NCI-H1048 (cell line): ENCODE measurements at places on chromosomes 12 and 14.

DNA sequence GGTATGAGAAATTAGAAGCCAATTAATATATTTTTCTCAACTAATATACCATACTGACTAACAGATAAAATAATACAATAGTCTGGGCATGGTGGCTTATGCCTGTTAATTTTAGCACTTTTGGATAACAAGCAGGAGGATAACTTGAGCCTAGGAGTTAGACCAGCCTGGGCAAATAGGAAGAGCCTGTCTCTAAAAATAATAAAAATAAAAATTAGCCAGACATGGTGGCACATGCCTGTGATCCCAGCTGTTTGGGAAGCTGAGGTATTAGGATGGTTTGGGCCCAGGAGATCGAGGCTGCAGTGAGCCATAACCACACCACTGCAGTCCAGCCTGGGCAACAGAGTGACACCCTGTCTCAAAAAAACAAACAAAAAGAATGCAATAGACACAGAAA is 24.7 kb downstream of the KLHDC2 start:
- no peak for DNase-seq

DNA sequence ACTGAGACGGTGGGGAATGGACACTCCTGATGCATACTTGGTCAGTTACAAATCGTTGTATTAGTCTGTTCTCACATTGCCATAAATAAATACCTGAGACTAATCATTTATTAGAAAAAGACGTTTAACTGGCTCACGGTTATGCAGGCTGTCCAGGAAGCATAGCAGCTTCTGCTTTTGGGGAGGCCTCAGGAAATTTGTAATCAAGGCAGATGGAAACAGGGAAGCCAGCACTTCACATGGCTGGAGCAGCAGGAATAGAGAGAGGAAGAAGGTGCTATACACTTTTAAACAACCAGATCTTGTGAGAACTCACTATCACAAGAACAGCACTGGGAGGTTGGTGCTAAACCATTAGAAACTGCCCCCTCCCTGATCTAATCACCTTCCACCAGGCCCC is 418.2 kb downstream of the FLRT2 start:
- DNase-seq: no peak

GRCh38 chr12:55705782-55706402 is 1.8 kb downstream of the ITGA7 start:
- no peak for DNase-seq

DNA sequence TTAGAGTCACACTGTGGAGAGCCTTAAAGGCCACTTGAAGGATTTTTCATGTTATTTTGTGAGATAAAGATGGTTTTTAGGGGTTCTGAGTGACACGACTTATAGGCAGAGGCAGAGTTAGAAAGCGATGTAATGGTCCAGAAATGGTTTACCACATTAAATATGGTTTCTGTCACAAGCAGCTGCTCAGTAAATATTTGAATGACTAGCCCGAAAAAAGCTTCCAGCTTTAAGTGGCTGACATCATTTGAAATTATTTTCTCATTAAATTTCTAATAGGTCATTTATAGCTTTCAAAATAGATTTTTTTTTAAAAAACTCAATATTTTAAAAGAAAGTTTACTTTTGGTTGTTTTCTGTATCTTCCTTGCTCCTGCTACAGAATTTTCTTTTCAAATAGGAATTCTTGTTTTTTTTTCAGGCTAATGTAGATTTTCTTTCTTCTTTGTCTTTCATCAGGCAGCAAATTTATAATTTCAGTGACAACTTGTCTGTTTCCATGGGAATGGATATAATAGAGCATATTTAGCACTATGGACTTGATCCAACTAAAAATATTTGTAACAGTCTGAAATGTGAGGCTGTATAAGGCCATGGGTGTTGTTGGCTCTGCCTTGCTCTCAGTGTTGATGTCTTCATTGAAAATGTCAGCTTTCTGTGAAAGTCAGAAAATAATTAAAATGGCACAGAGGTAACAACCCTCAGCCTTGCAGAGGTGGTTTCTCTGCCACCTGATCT is 700.0 kb downstream of the TMTC2 start:
- DNase-seq: no peak

- DNase-seq: no peak
These were observed 182.3 kb downstream of the TMEM132C start for GRCh38 chr12:128449146-128449894.

GRCh38 chr12:98830657-98831056 is 185.6 kb downstream of the APAF1 start:
- DNase-seq: no peak
